CD8-positive, alpha-beta T cell (primary cell): ENCODE measurements at places on chromosomes 5 and 9. TPM values are rescaled to one million over a fixed set of nuclear protein-coding genes. Genes with fewer than 3 reads are reported as not detected.

DNA sequence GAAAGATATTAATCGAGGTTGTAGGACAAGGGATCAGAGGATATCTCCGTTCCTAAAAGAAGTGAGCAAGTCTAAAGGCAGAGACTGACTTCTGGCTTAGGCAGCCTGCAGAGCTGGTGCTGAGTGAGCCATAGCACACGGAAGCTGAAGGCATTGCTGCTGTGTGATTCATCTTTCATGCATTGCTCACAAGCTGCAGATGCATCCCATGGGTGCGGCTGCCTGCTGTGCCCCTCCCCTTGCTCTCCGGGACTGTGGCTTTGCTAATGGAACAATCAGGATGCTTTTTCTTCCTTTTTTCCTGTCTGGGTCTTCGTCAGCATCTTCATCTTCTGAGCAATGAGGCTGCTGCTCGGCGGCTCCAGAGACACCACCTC, 341.4 kb downstream of the DIRAS2 start:
- DNase-seq: no peak

GRCh38 chr5:30725073-30725472, 468.4 kb upstream of the CDH6 start:
- no peak for DNase-seq

DNA sequence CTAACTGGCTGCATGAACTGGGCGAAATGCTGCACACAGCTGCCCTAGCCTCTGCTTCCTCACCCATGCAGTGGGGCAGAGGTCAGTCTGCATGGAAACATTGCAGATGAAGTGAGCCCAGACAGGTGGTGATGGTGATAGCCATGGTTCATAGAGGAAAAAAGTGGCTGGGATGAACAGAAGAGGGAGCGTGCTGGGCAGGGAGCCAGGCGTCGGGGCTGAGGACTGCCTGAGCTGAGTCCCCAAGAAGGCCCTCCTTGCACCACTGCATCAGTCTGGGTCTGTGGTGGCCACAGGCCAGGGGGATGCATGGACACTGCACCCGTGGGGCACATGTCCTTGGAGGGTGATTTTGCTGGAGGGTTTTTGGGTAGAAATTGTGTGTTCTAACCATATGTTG, 80.5 kb downstream of the AMBP start:
- no peak for DNase-seq

LIFR gene
- total RNA-seq: not detected
